Adrenal gland (tissue), 19 donors: ENCODE measurements at places on chromosomes 5 and 9. TPM values are rescaled to one million over a fixed set of nuclear protein-coding genes. Genes with fewer than 3 reads are reported as not detected.

SUB1 gene
- total RNA-seq: 161 TPM

RORB gene
- total RNA-seq: 8.8 TPM

C9 gene
- not detected for total RNA-seq

SLC38A9 gene
- total RNA-seq: 12.6 TPM

- no peaks in the 10 kb centered on the region for H3K36me3 ChIP-seq
- no peak overlapping the region for H3K4me3 ChIP-seq
- no peaks in the 10 kb centered on the region for H3K4me1 ChIP-seq
- peaks cover 29% of the 10 kb centered on the region for H3K27me3 ChIP-seq
These were observed 16.5 kb upstream of the DMRT3 start for GRCh38 chr9:959914-960313.
